ENCODE measurements at places on chromosomes 3 and 15. TPM values are rescaled to one million over a fixed set of nuclear protein-coding genes. Genes with fewer than 3 reads are reported as not detected.

ZNF860 gene
- total RNA-seq: 1.2 TPM

DUOXA2 gene
- not detected for total RNA-seq

FLNB gene
- 280 TPM for total RNA-seq

TMEM43 gene
- 82.9 TPM for total RNA-seq

MUC4 gene
- not detected for total RNA-seq

OR5K2 gene
- total RNA-seq: not detected

ATP2B2 gene
- not detected for total RNA-seq

ISL2 gene
- 4.3 TPM for total RNA-seq

DLG1 gene
- total RNA-seq: 14.4 TPM

BFSP2 gene
- total RNA-seq: not detected

C3orf20 gene
- total RNA-seq: 0.03 TPM

RPP14 gene
- 11.2 TPM for total RNA-seq

OTOL1 gene
- total RNA-seq: not detected

MIX23 gene
- total RNA-seq: 79.3 TPM

CYP1A1 gene
- 1.9 TPM for total RNA-seq

MYEF2 gene
- 17.5 TPM for total RNA-seq

LRRC15 gene
- total RNA-seq: 0.15 TPM

FGF7 gene
- not detected for total RNA-seq

FOXB1 gene
- total RNA-seq: not detected

CHRD gene
- 0.29 TPM for total RNA-seq

NR2F2 gene
- total RNA-seq: 26.6 TPM

PRR20G gene
- total RNA-seq: 0.14 TPM

CLDN18 gene
- total RNA-seq: not detected

KNG1 gene
- total RNA-seq: not detected

SNRPA1 gene
- total RNA-seq: 120 TPM

GPR171 gene
- total RNA-seq: not detected

SERPINI2 gene
- not detected for total RNA-seq

GOLGA6L24 gene
- total RNA-seq: not detected

C3orf22 gene
- not detected for total RNA-seq

SAMD7 gene
- total RNA-seq: not detected

ACTRT3 gene
- 2.5 TPM for total RNA-seq

HGD gene
- 17.6 TPM for total RNA-seq

CSPG5 gene
- 0.86 TPM for total RNA-seq

SLC12A8 gene
- 1.6 TPM for total RNA-seq

GOLGA8T gene
- 1.3 TPM for total RNA-seq

GRK7 gene
- total RNA-seq: not detected

WDR82 gene
- total RNA-seq: 44.7 TPM

TMEM202 gene
- total RNA-seq: not detected

CD86 gene
- total RNA-seq: not detected

BOC gene
- total RNA-seq: 8.2 TPM

CPOX gene
- 14.8 TPM for total RNA-seq

SNTN gene
- total RNA-seq: not detected

C3orf70 gene
- not detected for total RNA-seq

GATM gene
- 2.2 TPM for total RNA-seq

SAMMSON gene
- total RNA-seq: not detected

FETUB gene
- total RNA-seq: 0.26 TPM

PTH1R gene
- 0.51 TPM for total RNA-seq

GOLGA8G gene
- not detected for total RNA-seq

SKOR1 gene
- total RNA-seq: 0.02 TPM

RARB gene
- total RNA-seq: 10.2 TPM

THBS1 gene
- 34.1 TPM for total RNA-seq

SV2B gene
- total RNA-seq: 0.10 TPM

CYP1A2 gene
- total RNA-seq: not detected
